Stimulated activated naive CD4-positive, alpha-beta T cell treated with Interleukin-2 at 50 U/mL for 16 hours (primary cell): ENCODE measurements at places on chromosomes 16 and 17.

DNA sequence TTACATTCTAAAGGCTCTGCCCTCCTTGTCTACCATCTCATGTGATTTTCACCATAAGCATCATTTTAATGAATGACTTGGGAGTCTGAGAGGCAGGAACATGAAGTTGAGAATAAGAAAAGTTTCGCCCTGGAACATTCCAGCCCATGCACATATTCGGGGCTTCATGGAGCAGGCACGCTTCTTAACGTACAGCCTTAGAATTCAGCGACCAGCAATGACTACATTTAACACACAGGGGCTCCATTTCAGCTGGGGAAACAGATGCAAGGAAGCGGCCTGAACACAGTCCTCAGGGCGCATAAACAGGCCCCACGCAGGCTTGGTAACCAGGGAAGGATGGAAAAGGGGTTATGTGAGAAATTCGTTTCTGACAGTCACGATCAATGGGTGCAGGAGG is 357.4 kb downstream of the SLC39A11 start:
- DNase-seq = no peak

DNA sequence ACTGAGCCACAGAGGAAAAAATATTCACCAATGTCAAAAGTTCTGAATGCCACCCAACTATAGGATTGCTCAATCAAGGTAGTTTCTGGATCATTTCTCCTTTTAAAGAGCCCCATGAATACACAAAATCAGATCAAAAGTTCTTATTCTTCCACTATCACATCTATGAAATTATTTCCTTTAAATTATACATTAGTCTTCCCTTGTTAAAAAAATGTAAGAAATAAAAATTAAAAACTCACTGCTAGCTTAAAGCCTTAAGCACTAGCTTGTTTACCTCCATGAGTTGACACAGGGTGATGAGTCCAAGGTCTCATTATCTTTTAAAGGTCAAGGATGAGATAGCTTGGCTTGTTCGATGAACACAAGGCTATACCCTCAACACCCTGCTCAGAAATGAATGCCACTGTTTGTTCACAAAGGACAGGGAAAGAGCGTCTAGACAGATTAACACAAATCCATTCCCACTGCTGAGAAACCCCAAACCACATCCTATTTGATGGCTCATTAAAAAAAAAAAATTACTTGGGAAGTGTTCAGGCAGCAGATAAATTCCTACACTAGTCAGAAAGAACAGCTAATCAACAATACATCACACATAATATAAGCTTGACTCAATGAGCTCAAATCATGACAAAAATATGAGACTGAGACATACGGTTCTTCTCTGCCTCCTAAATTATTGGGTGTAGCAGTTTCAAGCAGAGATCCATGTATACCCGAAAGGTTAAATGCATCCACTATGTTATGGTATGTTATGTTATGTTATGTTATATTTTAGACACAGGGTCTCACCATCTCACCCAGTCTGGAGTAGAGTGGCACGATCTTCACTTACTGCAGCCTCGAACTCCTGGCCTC is 118.9 kb downstream of the PARN start:
- no peak for DNase-seq

DNA sequence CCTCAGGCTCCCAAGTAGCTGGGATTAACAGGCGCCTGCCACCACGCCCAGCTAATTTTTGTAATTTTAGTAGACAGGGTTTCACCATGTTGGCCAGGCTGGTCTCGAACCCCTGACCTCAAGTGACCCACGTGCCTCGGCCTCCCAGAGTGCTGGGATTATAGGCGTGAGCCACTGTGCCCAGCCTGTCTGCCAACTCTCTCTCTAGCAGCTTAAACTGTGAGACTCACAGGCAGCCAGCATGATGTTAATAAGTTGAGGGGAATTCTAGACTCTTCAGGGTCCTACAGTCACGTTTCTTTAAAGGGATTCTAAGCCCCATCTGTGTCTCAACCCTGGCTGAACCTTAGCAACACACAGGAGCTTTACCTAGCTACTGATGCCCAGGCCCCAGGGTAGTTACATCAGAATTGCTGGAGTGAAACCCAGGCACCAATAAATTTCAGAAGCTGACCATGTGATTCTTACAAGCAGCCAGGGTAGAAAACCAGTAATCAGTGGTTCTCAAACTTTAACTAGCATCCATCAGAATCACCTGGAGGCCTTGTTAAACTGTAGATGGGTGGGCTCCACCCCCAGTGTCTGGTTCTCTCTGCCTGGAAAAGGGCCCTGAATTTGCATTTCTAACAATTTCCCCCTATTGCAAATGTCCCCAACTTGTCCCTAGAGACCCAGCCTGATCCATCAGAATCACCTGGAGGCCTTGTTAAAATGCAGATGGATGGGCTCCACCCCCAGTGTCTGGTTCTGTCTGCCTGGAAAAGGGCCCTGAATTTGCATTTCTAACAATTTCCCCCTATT is 30.7 kb downstream of the GPRC5B start:
- DNase-seq = no peak

GRCh38 chr16:86823888-86824671 is 245.7 kb downstream of the FOXL1 start:
- no peak for DNase-seq

DNA sequence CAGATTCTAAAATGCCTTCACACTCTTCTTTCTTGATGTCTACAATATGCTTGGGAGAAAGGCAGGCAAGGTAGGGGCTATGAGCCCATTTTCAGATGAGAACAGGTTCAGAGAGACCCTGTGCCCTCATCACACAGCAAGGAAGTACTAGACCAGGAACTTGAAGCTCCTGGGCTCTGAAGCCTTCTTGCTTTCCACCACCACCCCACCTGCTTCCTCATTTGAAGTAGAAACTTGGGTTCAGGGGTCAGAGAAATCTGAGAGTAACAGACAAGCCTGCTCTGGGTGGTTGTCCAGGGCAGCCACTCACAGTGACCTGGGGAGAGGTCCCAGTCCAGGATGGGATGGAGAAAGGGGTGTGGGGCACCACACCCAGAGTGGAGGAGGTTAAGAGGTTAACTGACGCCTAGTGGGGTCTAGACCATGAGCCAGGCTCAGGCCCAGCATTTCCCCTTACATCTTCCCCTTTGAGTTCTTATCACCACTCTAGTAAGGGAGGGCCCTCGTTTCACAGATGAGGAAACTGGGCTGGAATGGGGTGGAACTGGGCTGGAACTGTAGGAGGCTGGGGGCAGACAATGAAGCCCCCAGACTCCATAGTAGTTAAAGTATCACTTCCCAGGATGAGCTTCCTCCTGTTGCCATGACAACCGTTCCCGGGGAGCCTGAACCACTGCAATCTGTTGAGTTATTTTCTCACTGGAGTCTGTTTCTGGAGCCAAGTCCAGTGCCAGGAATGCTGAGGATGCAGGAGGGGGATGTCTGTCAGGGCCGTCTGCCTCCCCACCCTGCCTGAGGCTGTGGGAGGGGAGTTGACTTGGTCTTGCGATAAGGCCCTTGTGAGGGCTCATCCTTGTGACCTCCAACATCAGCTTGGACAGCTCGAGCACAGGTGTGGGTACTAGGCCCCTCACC is 16.2 kb upstream of the PHF12 start:
- no peak for DNase-seq

DNA sequence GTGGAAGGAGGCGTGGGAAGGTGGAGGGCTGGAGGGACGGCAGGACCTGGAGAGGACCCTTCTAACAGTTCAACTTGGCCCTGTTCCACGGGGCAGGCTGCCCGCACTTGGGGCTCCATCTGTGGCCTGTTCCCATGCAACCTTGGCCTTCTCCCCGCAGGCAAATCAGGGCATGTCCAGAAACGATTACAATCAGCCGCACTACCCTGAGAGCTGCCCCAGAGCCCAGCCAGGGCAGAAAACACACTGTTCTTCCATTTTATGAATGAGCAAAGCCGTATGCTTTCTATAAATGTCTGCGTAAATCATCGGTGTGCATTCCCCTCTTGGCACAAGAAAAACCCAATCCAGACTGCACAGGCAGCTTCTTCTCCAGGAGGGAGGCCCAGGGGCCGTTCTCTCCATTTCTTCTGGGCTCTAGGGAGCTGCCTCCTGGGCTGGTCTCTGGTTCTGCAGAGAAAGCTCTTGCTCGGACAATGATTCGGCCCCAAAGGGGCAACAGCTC is 228.7 kb downstream of the SOX9 start:
- no peak for DNase-seq

DNA sequence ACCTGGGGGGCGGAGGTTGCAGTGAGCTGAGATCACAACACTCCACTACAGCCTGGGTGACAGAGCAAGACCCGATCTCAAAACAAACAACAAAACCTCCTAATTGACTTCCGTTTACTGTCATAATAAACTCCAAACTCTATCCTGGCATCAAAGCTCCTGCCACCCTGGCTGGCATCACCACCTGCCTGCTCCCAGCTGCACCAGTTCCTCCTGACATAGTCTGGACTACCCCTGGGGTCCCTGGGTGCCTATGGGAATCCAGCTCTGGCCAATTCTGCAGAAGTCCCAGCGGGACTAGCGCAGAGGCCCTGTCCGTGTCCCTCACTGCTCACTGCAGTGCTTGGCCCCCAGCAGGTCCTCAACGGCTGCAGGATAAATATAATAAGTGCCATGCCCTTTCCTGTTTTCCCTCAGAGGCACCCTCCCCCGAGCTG is 723 bp downstream of the NTHL1 start:
- DNase-seq = no peak

DNA sequence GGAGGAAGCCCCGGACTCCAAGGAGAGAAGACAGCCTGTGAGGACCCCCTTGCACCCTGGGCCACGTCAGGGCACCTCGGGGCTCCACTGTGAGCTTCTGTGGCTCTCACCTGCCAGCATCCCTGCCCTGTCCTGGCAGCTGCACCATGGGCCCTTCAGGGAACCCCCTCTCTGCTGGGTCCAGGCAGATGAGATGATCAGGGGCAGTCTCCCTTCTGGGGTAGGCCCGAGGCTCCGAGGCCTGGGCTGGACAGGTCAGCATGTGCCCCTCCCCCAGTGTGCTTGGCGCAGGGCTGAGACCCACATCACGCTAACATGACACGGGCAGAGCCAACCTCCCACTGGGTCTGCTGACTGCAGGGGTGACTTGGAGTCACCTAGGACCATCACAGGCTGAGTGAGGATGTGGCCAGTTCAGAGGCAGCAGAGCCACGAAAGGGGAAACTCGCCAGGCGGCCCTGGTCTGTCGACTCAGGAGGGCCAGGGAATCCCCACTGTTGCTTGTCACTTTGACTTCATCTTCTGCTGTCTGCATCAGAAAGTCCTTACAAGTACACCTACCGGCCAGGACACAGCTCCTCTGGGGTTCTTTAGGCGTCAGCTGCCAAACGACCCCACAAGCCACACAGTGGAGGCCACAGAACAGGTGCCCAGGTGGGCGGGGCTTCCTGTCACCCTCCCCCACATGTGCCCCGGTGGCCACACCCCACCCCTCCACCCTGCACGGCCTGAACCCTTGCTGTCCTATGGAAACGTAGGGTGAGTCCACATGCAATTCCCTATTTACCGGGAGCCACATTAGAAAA is 2.2 kb downstream of the GALNS start:
- no peak for DNase-seq

GRCh38 chr17:77728871-77729270 is 229.6 kb upstream of the TNRC6C start:
- DNase-seq = no peak

GRCh38 chr17:16364625-16365024 is 11.4 kb upstream of the CENPV start:
- no peak for DNase-seq

- DNase-seq = no peak
Observed at GRCh38 chr17:73738751-73739575, 94.7 kb upstream of the SDK2 start.

GRCh38 chr17:32298298-32298697 is 32.7 kb downstream of the RHBDL3 start:
- DNase-seq = no peak

DNA sequence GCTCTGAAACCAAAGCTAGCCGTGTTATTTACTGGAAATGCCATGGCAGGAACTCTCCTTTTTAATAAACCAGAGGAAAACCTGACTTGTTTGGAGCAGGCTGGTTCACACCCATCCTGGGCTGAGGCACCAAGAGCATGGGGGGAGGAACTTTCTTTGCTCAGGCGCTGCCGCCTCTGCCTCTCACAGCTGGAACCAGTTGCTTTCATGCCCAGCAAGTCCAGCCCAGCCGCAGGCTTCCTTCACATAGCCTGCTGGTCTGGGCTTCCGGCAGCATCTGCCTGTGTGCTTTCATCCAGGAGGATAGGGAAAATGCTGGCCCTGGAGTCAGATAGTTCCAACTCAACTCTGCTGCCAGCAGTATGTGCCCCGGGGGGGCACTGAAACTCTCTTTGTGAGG is 88.1 kb upstream of the ASIC2 start:
- DNase-seq = no peak

DNA sequence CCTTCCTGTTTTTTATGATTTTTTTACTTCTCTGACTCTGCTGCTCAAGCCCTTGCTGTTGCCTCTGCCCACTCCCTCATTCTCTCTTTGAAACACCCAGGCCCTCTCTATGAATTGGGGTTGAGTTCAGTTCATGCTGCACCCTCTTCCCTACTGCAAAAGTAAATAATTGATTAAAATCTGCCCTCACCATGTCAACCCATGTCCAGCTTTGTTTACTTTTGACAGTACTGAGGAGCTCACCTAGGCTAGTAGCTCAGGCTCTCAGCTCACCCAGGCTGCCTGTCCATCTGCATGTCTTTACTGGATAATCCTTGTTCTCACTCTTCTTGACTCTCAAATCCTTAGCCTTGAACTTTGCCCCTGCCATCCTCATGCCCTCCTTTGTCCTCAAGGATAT is 95.2 kb downstream of the SPACA3 start:
- no peak for DNase-seq

- DNase-seq = no peak
Observed at GRCh38 chr16:67403976-67404555, 10.8 kb upstream of the TPPP3 start.

DNA sequence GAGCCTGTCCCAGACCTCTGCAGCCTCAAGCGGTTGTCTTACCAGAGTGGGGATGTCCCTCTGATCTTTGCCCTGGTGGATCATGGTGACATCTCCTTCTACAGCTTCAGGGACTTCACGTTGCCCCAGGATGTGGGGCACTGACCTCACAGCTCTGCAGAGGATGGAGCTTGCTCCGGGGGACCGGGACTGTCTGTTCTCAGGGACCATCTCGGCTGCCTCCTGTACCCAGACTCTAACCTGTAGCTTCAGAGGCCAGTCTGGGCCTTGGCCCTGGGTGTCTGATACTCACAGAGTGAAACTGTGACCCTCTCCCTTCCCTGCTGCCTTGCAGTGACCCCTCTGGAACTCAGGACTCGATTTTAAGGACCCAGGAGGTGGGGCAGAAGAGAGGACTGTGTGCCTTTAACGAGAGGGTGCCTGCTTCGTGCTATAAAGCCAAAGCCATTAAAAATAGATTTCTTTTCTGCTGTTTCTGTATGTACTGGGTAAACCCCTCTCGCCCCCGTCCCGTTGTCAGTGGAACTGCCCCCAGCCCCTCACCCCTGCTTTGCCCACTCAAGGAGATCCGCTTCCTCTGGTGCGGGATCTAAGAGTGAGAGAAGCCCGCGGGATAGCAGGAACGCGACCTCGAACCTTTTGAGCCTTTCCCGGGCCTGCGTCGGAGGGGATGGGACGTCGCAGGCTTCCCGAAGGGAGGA is 1.1 kb upstream of the LLGL2 start:
- DNase-seq = no peak

DNA sequence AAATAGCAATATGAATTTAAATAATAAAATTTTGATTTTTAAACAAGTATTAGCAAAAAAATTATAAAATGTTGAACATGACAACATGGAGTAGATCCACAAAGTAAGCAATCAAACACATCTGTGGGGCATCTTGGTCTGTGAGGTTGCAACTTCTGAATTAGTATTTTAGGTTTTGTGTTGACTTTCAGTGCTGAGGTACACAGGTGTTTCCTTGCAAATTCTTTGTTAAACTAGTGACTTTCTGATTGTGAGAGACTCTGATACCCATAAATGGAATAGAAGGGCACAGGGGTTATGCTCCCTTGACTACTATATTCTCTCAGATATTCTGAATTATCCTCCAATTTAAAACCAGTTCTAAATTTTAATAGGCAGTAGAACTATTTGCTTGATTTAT is 841.7 kb downstream of the CDH8 start:
- DNase-seq = no peak
